ENCODE measurements at places on chromosomes 5 and 9.

GRCh38 chr9:96062031-96062430 is 186.5 kb downstream of the ERCC6L2 start:
- peak; percentile 29 for DNase-seq
- no peaks in the 10 kb centered on the region for H3K27me3 ChIP-seq
- peaks cover 13% of the 10 kb centered on the region for H3K4me1 ChIP-seq
- H3K36me3 ChIP-seq: no peaks in the 10 kb centered on the region
- peak overlapping the region; percentile 85 for H3K27ac ChIP-seq

DNA sequence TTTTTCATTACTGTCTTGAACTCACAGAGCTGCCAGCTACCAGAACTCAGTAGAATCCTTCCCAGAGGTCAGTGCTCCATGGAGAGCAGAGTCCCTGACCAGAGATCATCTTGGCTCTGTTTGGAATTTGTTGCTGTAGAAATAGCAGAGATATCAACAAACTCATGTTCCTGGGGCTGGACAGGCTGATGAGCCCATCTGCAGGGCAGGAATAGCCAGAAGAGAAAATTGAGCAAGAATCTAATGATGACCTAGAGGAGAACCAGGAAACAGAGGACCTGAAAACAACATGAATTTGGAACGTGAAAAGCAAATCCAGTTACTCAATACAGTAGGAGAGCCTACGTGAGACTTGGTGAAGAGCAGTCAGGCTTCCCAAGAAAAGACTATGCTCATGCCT is 437.8 kb downstream of the PLK2 start:
- DNase-seq: peak; percentile 30
- no peak overlapping the region for H3K4me3 ChIP-seq
- H3K27me3 ChIP-seq: no peaks in the 10 kb centered on the region
- no peaks in the 10 kb centered on the region for H3K36me3 ChIP-seq
- H3K4me1 ChIP-seq: no peaks in the 10 kb centered on the region

GRCh38 chr9:33297432-33297831 is 7.1 kb downstream of the NFX1 start:
- H3K4me1 ChIP-seq: peaks cover 13% of the 10 kb centered on the region
- no peak overlapping the region for H3K4me3 ChIP-seq
- H3K36me3 ChIP-seq: peaks cover 6% of the 10 kb centered on the region
- H3K27ac ChIP-seq: peak overlapping the region; percentile 5
- no peaks in the 10 kb centered on the region for H3K27me3 ChIP-seq

- no peaks in the 10 kb centered on the region for H3K4me1 ChIP-seq
- H3K36me3 ChIP-seq: no peaks in the 10 kb centered on the region
- no peak for DNase-seq
- no peak overlapping the region for H3K27ac ChIP-seq
- no peaks in the 10 kb centered on the region for H3K27me3 ChIP-seq
Measured at GRCh38 chr9:78903581-78903980, 606.7 kb downstream of the PSAT1 start.

GRCh38 chr9:16930578-16930977 is 60.1 kb upstream of the BNC2 start:
- no peak for DNase-seq
- H3K27ac ChIP-seq: no peak overlapping the region
- no peak overlapping the region for H3K4me3 ChIP-seq
- no peaks in the 10 kb centered on the region for H3K4me1 ChIP-seq

DNA sequence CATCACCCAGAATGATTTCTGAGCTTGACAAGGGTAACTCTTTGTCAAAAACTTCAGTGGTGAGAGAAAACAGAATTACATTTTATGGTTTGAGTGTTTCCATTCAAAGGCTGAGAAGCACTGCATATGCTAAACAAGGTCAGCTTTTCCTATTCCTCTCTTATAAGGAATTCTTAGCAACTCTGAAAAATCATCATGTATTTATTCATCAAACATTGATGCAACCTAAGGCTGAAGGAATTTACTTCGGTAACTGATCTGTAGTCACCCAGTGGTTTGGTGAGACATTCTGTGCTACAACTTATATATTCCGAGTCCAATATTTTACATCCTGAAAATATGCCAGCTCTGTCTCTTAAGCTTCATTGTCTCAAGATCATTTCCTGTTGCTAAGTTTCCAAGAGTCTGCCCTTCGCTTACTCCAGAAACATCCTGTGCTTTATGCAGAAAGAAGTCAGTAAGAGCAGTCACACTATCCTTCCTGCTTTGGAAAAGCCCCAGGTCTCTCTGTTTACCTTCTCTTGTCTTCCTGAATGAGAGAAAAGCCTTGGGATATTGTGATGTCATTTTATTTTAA is 176.6 kb upstream of the TBCA start:
- no peak overlapping the region for H3K4me3 ChIP-seq
- H3K27ac ChIP-seq: no peak overlapping the region
- H3K36me3 ChIP-seq: no peaks in the 10 kb centered on the region

DNA sequence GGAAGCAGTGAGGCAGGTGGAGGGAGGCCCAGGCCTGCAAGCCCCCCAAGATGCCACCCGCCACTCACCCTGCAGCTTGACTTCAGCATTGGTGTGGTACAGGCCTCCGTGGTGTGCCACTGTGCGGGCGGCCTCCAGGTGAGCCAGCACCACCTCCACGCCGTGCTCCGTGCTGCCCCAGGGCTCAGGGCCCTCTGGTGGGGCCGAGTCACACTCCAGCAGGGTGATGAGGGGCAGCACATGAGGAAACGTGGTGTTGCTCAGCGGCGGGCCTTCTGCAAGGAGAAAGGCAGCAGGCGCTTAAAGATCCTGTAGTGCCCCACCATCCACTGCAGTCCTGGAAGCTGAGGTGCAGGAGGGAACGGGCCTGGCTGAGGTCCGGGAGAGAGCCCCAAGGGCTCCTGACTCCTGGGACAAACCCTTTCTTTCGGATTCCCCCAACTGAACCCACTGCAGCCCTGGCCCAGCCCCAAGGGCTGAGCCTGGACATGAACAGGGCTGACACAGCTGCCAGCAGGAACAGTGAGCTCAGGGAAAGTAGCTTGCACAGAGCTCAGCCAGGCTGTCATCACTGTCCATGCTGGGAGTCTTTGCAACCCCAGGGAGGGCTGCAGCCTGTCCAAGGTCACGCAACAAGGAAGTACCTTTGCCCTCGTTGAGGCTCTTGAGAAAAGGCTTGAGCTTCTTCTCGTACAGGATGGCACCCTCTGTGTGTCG is 4.7 kb upstream of the TOR2A start:
- peaks cover 19% of the 10 kb centered on the region for H3K4me1 ChIP-seq
- H3K4me3 ChIP-seq: no peak overlapping the region
- no peak for DNase-seq
- peaks cover 11% of the 10 kb centered on the region for H3K27me3 ChIP-seq
- H3K36me3 ChIP-seq: no peaks in the 10 kb centered on the region
- H3K27ac ChIP-seq: no peak overlapping the region

DNA sequence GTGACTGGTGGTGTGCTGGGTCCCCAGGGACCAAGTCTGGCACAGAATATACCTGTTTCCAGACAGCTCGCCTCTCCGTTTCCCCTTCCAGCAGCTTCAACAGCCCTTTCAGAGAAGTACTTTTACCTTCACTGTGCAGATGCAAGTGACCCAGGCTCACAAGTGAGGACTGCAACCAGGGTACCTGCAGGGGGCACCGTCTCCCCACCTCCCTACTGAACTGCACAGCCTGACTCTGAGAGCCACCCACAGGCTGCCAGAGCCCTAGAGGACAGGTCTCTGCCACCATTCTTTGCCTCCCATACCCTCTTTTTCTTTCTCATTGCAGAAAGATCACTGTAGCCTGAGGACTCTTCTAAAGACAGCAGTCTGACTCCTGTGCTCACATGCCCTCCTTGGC is 15.4 kb downstream of the IL9 start:
- no peak overlapping the region for H3K27ac ChIP-seq
- H3K4me1 ChIP-seq: peaks cover 7% of the 10 kb centered on the region
- H3K27me3 ChIP-seq: peaks cover 2% of the 10 kb centered on the region
- H3K4me3 ChIP-seq: no peak overlapping the region
- no peaks in the 10 kb centered on the region for H3K36me3 ChIP-seq

DNA sequence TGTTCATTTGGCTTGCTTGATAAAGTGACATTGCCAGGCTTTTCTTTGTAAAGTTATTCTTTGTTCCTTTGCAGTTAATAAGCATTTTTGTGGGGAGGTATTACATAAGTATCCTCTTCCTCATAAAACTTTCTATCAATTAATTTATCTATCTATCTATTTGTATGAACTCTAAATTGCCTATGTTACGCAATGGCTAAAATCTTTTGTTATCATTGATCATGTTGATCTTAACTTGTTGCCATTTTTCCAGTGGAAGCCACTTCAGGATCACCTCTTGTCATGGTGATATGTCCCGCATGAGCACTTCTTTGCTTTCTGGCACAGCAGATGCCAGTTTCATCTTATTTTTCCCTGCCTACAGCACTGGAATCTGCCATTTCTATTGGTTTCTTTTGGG is 436.7 kb upstream of the KIF2A start:
- H3K27ac ChIP-seq: no peak overlapping the region
- no peaks in the 10 kb centered on the region for H3K4me1 ChIP-seq
- DNase-seq: no peak

DNA sequence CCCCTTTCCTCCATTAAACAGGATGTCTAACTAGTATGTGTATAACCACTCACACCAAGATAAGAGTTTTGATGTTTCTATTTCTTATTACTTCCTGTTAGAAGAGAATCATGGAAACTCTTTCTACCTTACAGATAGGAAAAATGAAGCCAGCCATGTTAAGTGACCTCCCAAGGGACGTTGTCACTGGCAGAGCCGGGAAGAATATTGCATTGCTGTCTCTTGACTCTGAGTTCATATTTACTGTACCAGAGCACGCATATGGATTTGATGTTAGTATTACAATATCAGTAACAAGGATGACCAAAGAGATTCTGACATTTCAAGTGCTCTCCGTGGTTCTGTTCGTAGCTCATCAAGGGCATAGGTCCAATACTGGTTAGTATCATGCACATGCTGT is 12.5 kb upstream of the C5orf63 start:
- H3K36me3 ChIP-seq: no peaks in the 10 kb centered on the region
- DNase-seq: no peak
- H3K27ac ChIP-seq: no peak overlapping the region
- peaks cover 9% of the 10 kb centered on the region for H3K4me1 ChIP-seq
- no peaks in the 10 kb centered on the region for H3K27me3 ChIP-seq
- no peak overlapping the region for H3K4me3 ChIP-seq

- H3K27me3 ChIP-seq: no peaks in the 10 kb centered on the region
- peak overlapping the region; percentile 79 for H3K4me3 ChIP-seq
- DNase-seq: no peak
- H3K27ac ChIP-seq: peak overlapping the region; percentile 99
- no peaks in the 10 kb centered on the region for H3K36me3 ChIP-seq
Measured at GRCh38 chr5:179822444-179822990, 1.8 kb downstream of the SQSTM1 start.

- H3K27ac ChIP-seq: no peak overlapping the region
- no peaks in the 10 kb centered on the region for H3K27me3 ChIP-seq
- DNase-seq: no peak
- no peaks in the 10 kb centered on the region for H3K36me3 ChIP-seq
- H3K4me3 ChIP-seq: no peak overlapping the region
Measured at GRCh38 chr5:97838214-97838613, 655.2 kb upstream of the RIOK2 start.

GRCh38 chr5:170704417-170705192 is 78.9 kb upstream of the GABRP start:
- DNase-seq: no peak
- no peaks in the 10 kb centered on the region for H3K4me1 ChIP-seq
- no peaks in the 10 kb centered on the region for H3K36me3 ChIP-seq
- no peak overlapping the region for H3K4me3 ChIP-seq

DNA sequence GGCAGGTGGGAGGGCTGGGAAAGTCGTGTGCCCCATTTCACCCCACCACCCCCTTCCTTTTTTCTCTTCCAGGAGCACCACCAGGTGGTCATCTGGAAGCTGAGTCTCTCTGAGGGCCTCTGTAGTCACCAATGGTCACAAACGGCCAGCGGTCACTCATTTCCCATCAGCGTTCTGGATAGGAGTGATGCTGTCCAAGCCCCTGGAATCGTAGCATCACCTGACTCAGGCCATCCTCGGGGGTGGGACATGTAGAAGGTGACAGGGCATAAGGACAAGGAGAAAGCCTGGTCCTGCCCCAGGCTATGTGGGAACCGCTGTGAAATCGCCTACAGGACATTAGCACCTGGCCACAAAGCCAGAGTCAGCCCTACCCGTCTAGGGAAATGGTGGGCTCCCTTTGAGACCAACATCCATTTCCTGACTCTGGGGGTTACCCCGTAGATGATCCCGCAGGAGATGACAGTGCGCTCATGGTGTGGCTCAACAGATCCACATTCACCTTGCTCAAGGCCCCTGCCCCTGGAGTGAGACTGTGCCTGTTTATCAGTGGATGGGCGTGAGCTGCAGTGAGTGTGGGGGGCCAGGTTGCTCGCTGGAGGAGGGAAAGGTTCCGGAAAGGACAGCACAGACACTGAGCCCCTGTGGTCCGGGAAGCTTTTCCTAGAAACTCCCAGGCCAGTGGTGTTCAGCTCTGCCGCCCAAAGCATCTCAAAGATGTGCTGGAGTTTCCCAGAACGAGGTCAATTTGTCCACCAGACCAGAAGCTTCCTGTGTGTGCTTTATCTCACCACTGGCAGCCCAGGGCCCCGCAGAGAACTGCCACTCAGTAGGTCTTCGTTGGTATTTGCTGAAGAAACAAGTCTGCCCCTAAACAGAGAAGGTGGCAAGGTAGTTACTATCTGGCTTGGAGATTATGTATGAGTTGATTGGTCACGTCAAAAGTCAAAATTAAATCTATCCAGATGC is 61.1 kb upstream of the UNC5A start:
- no peak overlapping the region for H3K27ac ChIP-seq
- H3K36me3 ChIP-seq: no peaks in the 10 kb centered on the region
- no peak for DNase-seq
- peaks cover 44% of the 10 kb centered on the region for H3K27me3 ChIP-seq
- no peak overlapping the region for H3K4me3 ChIP-seq
- no peaks in the 10 kb centered on the region for H3K4me1 ChIP-seq

DNA sequence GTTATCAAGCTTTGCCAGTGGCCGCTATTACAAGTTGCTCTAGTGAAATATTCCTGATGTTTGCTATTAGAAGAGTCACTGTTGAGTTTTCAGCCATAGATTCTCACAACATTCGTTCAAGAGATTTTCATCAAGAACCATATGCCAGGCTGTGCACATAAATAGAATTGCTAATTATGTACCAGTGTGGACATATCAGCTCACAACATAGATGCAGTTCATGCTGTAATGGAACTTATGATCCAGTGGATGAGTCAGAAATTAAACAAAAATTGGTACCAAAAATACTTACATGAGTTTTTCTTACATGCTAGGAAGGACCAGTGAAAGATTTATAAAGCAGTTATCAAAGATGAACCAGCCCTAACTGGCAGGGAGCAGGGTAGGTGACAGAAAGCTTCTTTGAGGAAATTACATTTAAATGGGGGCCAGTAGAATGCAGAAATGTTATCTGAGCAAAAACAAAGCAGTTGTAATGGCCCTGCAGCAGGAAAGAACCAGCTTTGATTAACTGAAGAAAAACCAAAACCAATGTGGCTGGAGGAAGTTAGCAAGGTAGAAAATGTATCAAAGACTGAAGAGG is 404.2 kb downstream of the DNAH5 start:
- H3K27me3 ChIP-seq: no peaks in the 10 kb centered on the region
- DNase-seq: no peak
- no peaks in the 10 kb centered on the region for H3K4me1 ChIP-seq
- H3K27ac ChIP-seq: no peak overlapping the region
- H3K36me3 ChIP-seq: no peaks in the 10 kb centered on the region

GRCh38 chr9:71223953-71224538 is 102.6 kb upstream of the TRPM3 start:
- no peaks in the 10 kb centered on the region for H3K4me1 ChIP-seq
- H3K27me3 ChIP-seq: no peaks in the 10 kb centered on the region
- no peaks in the 10 kb centered on the region for H3K36me3 ChIP-seq
- no peak overlapping the region for H3K27ac ChIP-seq
- peak; percentile 16 for DNase-seq
- H3K4me3 ChIP-seq: no peak overlapping the region

Measured in hepatocyte (in vitro differentiated cells).